GM19239 (cell line): ENCODE measurements at places on chromosomes 3 and 15.

DNA sequence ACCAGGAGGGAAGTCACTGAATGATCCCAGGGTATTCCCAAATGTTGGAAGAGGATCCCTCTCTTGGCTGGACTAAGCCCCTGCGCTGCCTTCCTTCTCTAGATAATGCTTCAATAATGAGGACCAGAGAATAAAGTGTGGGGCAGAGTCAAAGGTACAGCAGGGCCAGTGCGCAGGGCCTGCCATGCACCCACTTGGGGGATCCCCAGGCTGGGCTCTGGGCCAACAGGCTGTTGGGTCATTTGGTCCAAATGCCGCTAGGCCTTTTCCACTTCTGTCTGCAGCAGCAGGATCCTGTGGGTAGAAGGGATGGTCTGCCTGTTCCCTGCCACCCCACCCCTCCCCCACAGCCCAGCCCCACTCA, 5.7 kb upstream of the CLK3 start:
- DNase-seq, result no peak

DNA sequence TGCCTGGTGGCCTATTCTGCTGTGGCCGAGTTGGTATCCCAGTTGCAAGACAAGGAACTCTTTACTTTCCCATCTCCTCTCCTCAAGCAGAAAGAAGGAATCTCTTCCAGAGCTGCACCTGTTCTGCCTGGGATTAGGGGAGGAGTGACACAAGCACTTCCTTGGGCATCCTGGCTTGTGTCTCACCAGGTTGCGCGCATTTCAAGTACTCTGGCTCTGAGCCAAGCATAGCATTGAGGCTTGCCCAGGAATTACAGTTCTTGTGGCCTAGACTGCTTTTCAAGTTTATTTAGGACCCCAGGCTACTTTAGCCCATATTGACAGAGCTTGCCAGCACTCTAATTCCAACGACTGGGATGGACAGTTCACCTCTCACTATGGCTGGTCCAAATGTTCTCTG, 150.5 kb downstream of the RSRC1 start:
- DNase-seq, result no peak

DNA sequence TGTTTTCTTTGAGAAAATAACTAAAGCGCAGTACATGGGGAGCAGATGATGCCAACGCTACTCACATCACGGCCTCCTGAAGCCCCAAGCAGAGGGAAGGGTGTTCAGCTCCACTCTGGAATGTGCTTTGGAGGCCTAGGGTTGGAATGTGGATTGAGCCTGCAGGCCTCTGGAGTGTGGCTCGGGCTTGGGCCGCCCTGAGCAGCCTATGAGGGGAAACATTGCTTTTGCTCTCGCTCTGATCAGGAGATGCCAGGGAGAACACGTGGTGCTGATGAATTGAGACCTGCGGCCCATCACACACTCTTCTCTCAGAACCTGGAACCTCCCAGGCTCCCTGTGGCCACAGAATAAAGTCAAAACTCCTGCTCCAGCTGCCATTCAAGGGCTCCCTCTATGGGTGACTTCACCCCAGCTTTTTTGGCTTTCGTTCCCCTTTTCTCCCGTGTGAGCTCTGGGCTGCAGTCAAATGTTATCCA, 23.3 kb downstream of the CCDC13 start:
- no peak for DNase-seq

DNA sequence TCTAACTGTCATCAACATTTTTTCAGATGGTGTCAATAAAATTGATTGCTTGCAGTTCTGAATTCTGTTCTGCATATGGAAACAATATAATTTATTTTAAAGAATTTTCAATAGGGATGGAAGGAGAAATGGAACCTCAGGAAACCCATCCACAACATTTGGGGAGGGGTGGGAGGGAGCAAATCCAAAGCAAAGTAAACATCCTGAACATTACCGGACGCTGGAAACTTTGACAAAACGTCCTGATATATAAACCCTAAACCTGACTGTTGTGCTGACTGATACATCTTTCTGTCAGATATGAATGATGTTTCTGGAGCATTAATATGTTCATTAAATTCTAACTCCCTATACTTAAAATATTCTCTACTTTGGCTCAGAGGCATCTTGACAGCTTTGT, 479.0 kb downstream of the FOXP1 start:
- DNase-seq, result no peak

GRCh38 chr3:34157491-34157890, 359.1 kb downstream of the PDCD6IP start:
- DNase-seq, result no peak

- DNase-seq, result no peak
Observed at GRCh38 chr3:115986555-115987207, 363.4 kb downstream of the GAP43 start.

- no peak for DNase-seq
Observed at GRCh38 chr15:42999201-42999779, 78.7 kb upstream of the TTBK2 start.

- DNase-seq, result no peak
Observed at GRCh38 chr3:127951276-127951675, 36.2 kb downstream of the KBTBD12 start.

- DNase-seq, result no peak
Observed at GRCh38 chr15:65659502-65660052, 37.8 kb downstream of the SLC24A1 start.

DNA sequence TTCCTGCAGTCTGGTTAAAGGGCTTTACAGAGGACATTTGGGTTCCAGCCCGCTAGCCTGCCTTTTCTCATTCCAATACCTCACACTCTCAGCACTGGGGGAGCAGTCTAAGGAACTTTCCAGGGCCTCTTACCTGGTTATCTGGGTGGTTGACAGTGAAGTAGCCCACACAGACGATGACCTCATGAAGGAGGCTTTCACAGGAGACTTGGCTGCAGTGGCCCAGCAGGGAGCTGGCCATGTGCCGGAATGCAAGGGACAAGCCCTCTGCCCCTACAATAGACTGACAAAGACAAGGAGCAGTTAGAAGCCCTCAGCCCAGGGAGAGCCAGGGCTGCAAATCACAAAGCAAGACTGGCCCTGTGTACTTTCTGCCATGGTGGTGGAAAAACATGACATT, 39.5 kb downstream of the ISL2 start:
- no peak for DNase-seq

GRCh38 chr3:23626442-23626841, 179.3 kb upstream of the UBE2E1 start:
- DNase-seq, result no peak

DNA sequence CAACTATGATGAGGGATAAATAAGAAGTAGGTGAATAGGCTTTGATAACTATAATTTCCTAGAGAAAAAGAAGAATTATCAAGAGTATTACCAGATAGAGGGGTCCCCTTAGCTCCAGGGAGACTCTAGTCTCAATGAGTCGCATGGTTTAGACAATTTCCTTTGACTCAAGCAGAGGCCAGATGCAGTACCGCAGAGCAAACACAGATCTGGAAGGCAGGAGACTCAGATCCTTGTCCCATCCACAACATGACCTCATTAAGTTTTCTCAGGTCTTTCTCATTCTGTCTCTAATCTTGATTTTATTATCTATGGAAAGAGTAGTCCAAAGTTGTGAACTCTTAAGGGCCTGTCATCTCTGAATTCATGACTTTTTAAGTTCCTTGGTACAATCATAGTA, 987.9 kb downstream of the NTRK3 start:
- no peak for DNase-seq

DNA sequence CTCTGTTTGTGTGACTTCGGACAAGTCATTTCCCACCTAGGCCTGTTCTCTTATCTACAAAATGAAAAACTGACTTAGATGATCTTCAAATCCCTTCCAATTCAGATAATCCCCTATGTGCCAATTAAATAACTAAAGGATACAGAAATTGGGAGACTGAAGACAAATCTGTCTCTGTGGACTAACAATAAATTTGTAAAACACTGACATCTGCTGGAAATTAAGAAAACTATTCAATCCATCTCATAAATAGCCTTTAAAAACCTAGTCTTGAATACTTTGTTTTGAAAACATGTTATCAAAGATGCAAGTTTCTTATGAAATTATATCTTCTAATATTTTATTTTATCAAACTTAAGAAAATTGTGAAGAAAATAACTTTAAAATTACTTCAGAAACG, 38.3 kb downstream of the MTHFS start:
- DNase-seq, result no peak

DNA sequence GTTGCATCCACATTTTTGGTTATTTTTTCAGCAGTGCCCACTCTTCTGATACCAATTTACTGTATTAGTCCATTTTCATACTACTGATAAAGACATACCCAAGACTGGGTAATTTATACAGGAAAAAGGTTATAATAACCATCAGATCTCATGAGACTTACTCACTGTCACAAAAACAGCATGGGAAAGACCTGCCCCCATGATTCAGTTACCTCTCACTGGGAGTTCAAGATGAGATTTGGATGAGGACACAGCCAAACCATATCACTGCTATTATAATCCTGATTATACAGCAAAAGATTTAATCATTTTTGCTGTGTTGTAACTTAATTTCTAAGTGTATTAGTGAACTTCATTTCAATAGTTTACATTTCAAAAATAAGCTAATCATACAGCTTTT, 6.6 kb downstream of the ZBED2 start:
- no peak for DNase-seq

DNA sequence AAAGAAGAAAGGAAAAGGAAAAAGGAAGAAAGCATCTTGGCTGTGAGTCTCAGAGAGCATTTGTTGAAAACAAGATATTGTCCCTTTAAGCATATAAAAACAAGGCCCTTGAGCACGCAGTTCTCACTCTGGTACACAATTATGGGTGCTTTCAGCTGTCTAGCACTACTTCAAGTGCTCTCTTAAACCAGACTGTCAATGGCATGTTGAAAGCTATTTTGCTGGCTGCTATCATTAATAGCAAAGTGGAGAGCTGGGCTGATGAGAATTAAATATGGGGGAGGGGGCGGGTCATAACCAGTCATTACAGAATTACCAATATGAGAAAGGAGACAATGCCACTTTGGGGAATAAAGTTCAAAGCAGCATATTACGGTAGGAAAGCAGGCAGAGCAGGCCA, 9.3 kb downstream of the TLE3 start:
- no peak for DNase-seq

- no peak for DNase-seq
Observed at GRCh38 chr15:35115155-35115725, 30.1 kb upstream of the NANOGP8 start.

DNA sequence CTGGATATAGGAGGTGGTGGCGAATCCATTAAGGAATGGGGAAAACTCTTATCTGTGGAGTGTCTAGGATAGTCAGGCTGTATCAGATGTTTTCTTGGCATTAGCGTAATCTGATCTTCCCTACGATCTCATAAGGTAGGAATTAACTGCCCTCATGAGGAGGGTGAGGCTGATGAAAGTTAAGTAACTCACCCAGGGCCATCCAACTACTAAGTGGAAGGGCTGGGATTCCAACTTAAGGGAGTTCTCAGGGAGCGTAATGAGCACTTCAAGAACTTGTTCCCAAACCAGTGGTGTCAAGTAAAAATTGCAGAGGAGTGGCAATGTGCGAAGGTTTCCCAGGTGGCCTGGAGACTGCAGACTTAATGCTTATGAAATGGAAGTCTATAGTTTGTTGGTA, 55.9 kb upstream of the OSBPL11 start:
- no peak for DNase-seq

DNA sequence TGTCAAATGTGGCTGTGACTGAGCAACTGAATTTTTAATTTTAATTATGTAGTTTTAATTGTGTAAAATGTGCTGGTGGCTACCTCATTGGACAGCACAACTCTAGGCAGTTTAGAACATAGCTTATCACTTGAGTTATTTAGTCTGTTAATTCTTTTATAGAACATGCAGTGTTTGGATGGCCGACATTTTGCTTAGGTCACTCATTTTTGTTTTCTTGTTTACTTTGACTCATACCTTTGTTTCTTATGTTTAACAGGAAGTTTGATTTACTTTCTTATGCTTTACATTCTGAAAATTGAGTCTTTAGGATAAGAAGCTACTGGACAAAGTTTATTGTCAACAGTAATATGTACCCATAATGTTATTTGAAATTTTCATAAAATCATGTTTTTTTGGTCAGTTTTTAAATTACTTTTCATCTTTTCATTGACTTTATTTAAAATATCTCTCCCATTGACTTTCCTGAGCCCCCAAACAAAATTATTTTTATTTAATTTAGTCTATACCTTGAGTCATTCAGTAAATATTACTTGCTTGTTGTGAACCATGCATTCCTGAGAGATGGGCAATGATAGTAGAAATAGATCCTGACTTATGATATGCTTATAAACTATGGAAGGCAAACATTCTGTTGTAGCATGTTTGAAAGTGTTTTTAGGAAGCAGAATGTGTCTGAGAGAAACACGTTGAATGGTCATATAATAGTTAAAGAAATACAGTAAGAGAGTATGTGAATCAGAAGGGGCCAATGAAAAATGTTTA, 60.6 kb downstream of the TCF12 start:
- no peak for DNase-seq

- no peak for DNase-seq
Observed at GRCh38 chr15:49827311-49827710, 206.5 kb downstream of the DTWD1 start.

DNA sequence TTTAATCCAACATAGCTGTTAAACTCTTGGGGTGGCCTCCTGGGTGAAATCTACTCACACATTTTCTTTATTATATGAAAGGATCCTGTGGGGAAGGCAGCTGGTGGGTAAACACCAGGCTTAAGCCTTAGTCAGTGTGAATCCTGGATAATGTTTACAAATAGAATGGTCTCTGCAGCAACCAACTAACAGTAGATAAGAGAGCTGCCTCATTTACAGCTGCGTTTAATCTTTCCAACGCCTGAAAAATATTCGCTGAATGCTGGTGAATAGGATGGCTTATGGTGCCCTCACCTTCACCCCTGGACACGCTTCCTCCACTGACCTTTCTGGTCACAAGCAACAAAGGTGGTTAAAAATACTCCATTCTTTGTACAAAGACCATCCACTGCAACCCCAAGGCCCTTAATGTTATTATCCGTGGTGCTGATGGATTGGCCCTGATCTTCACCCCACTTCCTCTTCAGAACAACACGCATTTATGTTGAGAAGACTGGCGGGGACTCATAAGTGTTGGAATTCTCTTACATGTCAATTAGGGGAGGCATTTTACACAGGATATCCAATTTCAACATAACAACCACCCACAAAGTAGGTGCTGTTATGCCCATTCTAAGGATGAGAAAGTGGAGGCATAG, 120.0 kb upstream of the FRMD4B start:
- no peak for DNase-seq

- DNase-seq, result no peak
Observed at GRCh38 chr3:45464336-45465170, 76.2 kb downstream of the LARS2 start.

GRCh38 chr15:36658898-36659639, 79.6 kb downstream of the CDIN1 start:
- no peak for DNase-seq

- no peak for DNase-seq
Observed at GRCh38 chr3:42270561-42270960, 4.6 kb upstream of the CCK start.

GRCh38 chr3:140384876-140385275, 293.0 kb upstream of the TRIM42 start:
- no peak for DNase-seq
